ENCODE measurements at places on chromosomes 7 and 10.
A peak's percentile ranks its signal among the peaks of the same experiment; 100 is the strongest.

GRCh38 chr7:77802557-77803405, 4.2 kb downstream of the PHTF2 start:
- DNase-seq, result no peak

- DNase-seq, result no peak
Observed at GRCh38 chr7:38374507-38374906, 101.1 kb upstream of the TARP start.

GRCh38 chr7:116713918-116714317, 41.9 kb downstream of the MET start:
- peak; percentile 78 for DNase-seq

DNA sequence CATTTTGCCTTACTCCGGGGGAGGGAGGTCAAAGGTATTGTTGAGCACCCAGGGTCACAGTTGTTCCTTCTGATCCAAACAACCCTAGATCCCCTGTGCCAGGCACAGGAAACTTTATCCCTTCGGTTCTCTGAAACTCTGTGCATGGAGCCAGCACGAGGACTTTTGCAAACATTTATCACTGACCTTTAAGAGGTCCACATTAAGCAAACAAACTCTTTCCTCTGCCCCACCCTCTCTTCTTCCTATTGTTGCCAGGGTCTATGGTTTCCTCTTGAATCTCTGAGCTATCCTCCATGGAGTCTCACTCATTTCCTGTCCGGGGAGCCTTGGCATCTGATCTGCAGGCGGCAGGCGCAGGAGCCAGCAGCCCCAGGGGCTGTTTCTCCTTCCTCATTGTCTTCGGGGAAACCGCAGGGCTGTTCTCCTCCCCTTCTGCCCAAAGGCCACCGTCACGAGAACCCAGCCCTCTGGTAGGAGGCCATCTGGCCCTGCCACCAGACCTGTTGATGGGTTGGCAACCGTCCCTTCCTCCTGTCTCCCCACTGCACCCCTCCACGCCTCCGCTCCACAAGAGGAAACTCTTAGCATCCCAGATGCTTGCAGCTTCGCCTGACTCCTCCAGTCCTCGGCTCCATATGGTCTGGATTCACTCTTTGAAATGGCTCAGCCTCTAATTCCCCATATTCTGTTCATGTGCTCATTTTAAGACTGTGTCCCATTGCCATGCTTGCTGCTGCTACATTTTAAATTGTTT, 327.3 kb upstream of the NRP1 start:
- peak; percentile 51 for DNase-seq

GRCh38 chr7:44264221-44264931, 61.0 kb downstream of the CAMK2B start:
- DNase-seq, result no peak

- no peak for DNase-seq
Observed at GRCh38 chr10:118470470-118470869, 125.0 kb downstream of the PRLHR start.

DNA sequence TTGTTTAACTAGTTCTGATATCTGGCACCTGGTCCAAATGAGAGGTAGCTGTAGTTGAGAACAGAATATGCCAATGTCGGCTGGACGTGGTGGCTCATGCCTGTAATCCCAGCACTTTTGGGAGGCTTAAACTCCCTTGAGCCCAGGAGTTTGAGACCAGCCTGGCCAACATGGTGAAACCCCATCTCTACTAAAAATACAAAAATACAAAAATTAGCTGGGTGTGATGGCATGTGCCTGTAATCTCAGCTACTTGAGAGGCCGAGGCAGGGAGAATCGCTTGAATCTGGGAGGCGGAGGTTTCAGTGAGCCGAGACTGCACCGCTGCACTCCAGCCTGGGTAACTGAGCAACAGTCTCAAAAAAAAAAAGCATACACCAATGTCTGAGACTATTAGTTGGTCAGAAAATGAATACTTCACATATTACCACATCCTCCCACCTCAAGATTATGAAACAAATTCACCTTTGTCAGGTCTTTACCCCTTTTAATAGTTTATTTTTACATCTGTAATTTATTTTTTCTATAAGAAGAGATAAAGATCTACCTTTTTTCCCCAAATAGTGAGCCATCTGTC, 38.8 kb downstream of the EPC1 start:
- DNase-seq, result no peak

- no peak for DNase-seq
Observed at GRCh38 chr7:86908948-86909347, 150.5 kb downstream of the ELAPOR2 start.

DNA sequence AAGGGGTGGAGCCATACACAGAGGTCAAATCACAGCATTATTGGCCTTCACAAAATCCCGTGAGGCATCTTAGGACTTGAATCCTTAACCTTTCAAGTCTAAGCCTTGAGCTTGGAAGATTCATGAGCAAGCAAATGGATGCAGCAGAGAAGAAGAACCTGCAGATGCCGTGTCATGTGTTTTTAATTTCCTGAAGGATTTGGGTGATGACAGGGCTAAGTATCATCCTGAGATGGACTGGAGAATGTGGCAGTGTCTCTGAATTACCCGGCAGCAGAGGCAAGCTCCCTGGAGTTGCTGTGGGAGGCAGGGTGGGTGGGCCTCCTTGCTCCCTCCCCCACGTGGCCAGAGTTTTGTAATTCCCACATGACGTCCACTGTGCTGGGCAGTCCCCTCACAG, 50.8 kb downstream of the GCC1 start:
- DNase-seq, result peak; percentile 28

GRCh38 chr10:124521429-124521871, 59.8 kb downstream of the LHPP start:
- DNase-seq, result no peak

- DNase-seq, result no peak
Observed at GRCh38 chr7:67764289-67764688, 767.7 kb downstream of the TYW1 start.

GRCh38 chr7:117165656-117166055, 157.2 kb downstream of the WNT2 start:
- DNase-seq, result no peak

DNA sequence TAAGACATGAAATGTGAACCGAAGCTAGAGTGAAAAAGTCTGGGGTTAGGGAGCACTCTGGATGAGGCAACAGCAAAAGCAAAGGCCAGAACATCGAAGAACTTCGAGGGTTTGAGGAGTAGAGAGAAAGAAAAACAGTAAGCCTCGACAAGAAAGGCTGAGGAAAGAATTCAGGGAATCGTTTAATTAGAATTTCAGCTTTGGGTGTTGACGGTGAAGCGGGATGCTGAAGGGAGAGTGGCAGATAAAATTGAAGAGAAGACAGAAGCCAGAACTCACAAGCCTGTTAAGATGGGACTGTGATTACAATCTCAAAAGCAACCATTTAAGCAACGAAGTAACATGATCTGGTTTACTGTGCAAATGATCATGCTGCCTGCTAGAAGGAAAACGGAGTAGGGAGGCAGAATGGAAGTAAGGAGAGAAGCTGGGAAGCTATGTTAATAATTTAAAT, 2.1 kb downstream of the TRDMT1 start:
- no peak for DNase-seq

GRCh38 chr7:139035586-139036353, at the start of gene ZC3HAV1L:
Gene ZC3HAV1L, minus strand, starts transcription at chr7:139036042. Its CDS starts 25 bp downstream, at chr7:139036017.
- peak; percentile 52 for DNase-seq

DNA sequence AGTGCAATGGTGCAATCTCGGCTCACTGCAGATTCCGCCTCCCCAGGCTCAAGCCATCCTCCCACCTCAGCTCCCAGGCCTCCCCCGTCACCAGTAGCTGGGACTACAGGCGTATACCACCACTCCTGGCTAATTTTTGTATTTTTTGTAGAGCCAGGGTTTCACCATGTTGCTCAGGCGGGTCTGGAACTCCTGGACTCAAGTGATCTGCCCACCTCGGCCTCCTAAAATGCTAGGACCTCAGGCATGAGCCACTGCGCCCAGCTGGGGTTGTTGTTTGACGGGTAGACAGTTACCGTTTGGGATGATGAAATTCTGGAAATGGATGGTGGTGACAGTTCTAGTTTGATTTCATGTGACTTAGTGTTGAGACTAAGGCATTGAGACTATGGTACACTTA, 15.3 kb downstream of the CALML3 start:
- DNase-seq, result no peak

DNA sequence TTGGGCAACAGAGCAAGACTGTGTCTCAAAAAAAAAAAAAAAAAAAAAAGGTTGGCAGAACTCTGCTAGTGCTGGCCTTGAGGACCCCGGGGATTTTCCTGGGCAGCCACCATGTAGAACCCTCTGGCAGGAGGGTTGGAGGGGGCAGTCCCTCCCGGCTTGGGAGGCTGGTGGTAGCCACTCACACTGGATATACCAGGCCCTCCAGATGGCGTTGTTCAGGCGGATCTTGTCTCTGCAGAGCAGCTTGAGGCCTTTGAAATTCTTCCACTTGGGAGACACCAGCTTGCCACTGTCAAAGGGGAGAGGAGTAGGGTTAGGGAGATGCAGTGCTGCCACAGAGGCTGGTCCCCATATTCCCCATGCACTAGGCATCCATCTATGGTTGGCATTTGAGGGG, 8.4 kb downstream of the MLXIPL start:
- no peak for DNase-seq

- no peak for DNase-seq
Observed at GRCh38 chr10:116798859-116799258, 50.4 kb upstream of the ENO4 start.

- DNase-seq, result no peak
Observed at GRCh38 chr10:48900371-48900801, 39.3 kb downstream of the LRRC18 start.

Data from fibroblast of skin of left quadriceps (primary cell).